Kidney (tissue), 22 donors: ENCODE measurements at places on chromosomes 12 and 14.

- DNase-seq = no peak
Observed at GRCh38 chr12:104602896-104603295, 146.1 kb downstream of the CHST11 start.

- no peak for DNase-seq
Observed at GRCh38 chr14:32434880-32435279, 105.8 kb downstream of the AKAP6 start.

DNA sequence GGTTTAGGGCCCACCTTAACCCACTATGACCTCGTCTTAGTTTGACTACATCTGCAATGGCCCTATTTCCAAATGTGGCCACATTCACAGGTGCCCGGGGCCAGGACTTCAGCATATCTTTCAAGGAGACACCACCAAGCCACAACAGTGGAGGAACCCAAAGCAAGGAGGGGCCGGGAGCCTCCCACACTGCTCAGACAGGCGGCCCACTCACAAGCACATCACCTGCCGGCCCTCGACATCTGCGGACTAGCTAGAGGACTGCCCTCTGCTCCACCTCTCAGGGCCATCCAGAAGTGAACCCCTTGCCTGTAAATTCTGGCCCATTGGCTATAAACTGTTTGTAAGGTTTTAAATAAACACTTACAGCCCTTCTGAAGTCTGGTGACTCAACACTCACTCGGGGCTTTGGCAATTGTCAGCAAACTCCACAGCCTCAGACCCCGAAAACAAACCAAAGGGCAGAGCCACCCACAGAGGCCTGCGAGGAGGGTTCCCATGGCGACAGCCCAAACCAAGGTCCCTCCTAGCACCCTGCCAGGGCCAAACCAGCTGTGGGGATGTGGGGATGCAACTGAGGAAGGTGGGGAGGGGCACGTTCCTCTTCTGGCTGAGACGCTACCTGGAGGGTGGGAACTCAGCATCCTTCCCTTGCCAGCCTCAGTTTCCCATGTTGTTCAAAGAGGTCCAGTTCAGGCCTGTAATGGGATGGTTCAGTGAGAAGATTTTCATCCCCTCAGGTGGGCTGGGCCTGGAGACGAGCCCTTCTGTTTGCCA is 95.8 kb downstream of the DICER1 start:
- DNase-seq = no peak

DNA sequence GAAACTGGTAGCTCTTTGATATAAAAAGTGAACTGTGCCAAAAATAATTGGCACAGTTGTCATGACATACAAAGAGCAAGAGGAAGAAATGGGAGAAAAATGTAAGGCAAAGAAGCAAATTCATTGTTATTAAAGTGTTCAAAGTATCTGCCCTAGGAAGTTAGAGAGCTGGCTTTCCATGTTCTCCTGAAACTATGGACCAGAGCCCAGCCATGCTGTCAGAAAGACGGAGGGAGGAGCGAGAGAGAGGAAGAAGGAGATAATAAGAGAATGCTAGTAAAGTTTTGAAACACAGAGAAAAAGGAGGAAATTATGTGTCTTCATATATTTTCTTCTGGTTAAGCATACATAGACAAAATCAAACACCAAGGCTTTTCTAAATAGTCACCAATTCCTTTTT is 78.1 kb upstream of the PELI2 start:
- no peak for DNase-seq

GRCh38 chr12:32846053-32846452 is 50.5 kb downstream of the PKP2 start:
- no peak for DNase-seq

- DNase-seq = no peak
Observed at GRCh38 chr14:21043974-21044618, 1.9 kb downstream of the RNASE7 start.

GRCh38 chr12:95953000-95953399 is 9.9 kb downstream of the AMDHD1 start:
- DNase-seq = no peak

- no peak for DNase-seq
Observed at GRCh38 chr12:86530996-86531655, 274.9 kb upstream of the MGAT4C start.

- no peak for DNase-seq
Observed at GRCh38 chr12:122171399-122171798, 2.6 kb downstream of the IL31 start.

- no peak for DNase-seq
Observed at GRCh38 chr12:6925239-6925539, 2.6 kb upstream of the ATN1 start.

DNA sequence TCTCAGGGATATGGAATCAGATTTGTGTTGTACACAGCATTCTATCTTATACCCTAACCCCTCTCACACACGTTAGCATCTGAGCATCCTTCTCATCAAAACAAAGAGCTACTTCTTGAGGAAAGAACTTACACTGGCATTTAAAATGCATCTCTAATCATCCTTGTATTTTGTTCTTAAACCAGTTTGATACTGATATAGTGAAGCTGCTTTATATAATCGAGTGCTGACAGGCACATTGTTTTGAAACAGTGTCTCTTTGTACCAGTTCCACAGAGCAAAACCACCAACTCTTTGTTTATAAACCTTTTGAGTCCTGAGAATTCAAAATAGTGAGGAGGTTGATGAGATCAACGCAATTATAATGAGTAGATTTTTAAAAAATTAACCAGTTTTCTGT is 8.8 kb downstream of the GPR33 start:
- DNase-seq = no peak

DNA sequence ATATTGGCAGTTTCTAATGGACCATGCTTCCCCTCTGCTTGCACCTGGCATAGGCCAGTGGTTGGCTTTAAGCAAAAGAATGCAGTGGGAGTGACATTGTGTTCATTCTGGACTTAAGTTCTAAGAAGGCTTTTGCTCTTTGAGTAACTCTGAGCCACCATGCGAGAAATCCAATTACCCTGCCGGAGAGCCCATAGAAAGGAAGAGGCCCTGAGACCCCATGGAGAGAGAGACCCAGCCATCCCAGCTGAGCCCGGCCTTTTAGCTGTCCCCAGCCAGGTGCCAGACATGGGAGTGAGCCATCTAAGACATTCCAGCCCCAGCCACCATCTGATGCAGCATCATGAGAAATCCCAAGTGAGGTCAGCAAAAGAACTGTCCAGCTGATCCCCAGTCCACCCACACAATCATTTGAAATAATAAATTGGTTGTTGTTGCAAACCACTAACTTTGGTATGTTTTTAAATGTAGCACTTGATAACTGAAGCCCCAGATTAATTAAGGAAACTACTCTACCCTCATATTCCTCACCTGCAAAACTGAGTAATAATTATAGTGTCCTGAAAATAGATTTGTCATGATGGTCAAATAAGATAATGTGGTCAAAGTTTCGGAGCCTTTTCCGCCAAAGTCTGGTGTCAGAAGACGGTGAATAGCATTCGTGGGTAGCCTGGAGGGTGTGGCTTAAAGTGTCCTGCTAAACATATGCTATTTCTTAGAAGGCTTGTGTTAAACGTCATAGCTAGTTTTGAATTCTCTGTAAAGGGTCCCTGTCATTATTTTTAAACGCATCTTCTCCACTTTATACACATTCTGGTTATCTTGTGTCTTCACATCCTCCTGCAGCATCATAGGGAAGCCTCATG is 166.6 kb upstream of the PELI2 start:
- DNase-seq = no peak

- DNase-seq = peak; percentile 76
Observed at GRCh38 chr14:74326369-74327152, 21.7 kb upstream of the VRTN start.

DNA sequence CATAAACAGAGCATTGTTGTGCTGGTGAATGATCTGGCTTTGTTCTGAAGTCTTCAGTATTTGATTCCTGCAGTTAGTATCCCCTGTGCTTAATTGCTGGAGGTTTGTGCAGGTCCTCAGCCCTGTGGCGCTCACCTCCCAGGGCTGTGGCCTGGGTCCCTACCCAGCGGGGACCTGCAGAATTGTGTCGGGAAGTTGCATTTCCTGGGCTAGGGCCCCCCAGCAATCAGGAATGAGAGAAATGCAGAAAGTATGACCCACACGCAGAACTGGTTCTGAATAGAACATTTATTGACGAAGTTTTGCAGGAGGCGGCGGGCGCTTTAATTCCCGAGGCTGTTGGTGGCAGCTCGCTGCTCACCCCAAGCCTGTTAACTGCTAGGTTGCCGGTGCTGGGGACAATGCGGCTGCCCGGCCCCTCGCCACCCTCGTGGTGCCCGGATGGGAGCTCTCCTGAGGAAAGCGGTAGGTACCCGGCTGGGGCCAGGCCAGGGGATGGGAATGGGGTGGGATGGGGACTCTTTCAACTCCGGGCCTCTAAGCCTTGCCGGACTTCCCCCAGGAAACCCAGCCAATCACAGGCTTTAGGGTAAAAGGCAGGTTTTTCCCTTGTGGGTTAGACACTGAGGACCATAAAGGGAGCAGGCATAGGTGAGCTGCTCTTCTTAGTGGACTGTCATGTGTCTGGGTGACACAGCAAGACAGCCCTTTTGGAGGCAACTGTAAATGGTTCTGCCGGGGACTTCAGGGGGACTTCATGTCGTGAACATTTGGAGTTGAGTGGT is 11.6 kb downstream of the PLEKHG3 start:
- peak; percentile 86 for DNase-seq

GRCh38 chr12:9361879-9362326 is 153.7 kb upstream of the PZP start:
- no peak for DNase-seq

- DNase-seq = no peak
Observed at GRCh38 chr12:112115259-112116045, 6.9 kb upstream of the NAA25 start.

GRCh38 chr12:107560165-107560898 is 125.3 kb upstream of the PWP1 start:
- no peak for DNase-seq

DNA sequence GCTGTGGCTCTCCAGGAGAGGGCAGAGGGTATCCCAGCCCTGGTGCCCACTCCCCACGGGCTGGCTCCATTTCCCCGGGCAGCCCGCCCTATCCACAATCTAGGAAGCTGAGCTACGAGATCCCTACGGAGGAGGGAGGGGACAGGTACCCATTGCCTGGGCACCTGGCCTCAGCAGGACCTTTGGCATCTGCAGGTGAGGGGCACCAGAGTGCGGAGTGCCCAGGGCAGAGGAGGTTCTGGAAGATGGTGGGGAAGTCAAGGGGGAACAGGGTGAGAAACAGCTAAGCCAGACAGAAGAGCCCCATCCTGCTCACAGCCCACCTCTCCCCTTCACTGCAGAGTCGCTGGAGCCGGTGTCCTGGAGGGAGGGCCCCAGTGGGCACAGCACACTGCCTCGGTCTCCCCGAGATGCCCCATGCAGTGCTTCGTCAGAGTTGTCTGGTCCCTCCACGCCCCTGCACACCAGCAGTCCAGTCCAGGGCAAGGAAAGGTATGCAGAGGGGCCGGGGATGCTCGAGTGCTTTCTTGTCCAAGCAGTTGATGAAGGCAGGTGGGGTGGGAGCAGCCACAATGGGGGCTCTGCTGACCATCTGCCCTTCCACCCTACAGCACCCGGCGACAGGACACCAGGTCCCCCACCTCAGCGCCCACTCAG is 10.3 kb downstream of the TNS2 start:
- DNase-seq = no peak

DNA sequence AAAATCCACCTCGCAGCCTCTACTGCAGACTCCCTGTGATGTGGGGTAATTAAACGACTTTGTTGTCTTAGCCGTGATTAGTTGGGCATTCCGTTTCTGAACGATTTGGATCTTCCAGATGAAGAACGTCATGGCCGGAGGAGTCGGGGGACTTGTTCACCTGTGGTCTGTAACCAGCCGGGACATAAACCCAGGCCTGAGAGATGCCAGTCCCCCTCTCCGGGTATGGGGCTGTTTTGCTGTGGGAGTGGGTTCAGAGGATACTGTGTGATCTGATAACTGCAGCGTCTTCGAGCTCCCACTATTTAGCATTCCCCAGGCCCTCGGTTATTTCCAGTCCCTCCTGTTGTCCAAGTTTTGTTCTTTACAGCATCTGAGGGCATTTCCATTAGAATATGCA is 96.1 kb downstream of the PIWIL1 start:
- no peak for DNase-seq

- DNase-seq = no peak
Observed at GRCh38 chr14:29627137-29627536, 300.5 kb downstream of the PRKD1 start.

- DNase-seq = no peak
Observed at GRCh38 chr12:25135531-25136154, 59.3 kb downstream of the DNAI7 start.

DNA sequence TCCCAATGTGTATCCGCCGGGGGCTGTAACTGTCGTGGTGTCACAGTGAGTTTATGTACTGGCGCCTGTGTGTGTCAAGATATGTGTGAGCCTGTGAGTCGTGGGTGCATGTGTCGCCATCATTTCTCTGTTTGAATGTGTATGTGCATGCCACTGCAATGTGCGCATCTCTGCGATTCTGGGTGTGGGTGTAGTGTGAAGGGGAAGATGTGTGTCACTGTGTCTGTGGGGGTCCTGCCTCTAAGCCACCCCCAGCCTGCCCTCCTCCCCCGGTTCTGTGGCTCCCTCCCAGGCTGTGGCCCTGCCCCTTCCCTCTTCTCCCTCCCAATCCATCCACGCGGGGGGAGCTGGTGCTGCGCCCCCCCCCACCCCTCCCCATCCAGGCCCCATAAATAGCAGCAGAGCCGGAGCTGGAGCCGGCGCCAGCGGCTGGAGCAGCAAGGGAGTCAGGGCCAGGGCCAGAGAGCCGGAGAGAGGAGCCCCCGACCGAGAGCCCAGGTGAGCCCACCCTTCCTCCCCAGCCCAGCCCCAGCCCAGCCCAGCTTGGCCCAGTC is at the start of gene CPNE6:
Gene CPNE6 (plus strand): TSS at position 419 of the 554 bp plus-strand sequence. CDS start 1,375 bp downstream, outside the sequence.
- no peak for DNase-seq

DNA sequence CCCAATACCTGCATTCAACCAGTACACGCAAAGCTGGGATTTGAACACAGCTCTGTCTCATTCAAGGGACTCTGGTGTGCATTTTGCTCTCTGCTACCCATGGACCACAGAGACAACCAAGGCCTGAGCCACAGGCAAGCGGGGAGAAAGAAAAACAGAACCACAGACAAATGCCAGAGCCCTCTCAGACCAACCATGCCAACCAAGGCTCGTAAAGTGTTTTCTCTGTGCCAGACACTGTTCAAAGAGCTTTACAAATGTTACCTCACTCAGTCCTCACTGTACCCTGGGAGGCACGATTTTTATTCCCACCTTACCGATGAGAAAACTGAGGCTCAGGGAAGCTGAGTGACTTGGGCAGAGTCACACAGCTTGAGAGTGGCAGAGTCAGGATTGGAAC is 32.4 kb upstream of the EML1 start:
- DNase-seq = no peak

DNA sequence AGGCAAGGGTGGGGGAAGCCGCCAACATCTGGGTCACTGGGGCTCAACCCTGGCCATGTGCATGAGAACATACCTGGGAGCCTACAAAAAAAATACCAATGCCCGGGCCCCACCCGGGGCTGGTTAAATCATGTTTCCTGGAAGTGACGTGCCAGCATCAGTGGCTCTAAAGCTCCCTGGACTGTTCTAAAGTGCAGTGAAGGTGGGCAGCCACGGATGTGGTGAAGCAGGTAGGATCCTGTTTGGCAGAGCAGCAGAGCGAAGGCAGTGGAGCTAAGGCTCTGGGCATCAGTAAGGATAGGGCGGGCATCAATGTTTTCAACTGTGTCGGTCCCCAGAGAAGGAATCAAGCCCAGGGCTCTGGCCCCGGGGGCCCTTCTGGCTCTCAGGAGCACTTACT is 525 bp upstream of the GPR68 start:
- DNase-seq = no peak
